ENCODE measurements at places on chromosomes 5 and 9. TPM values are rescaled to one million over a fixed set of nuclear protein-coding genes. Genes with fewer than 3 reads are reported as not detected.

Gene C8G
- 1.4 TPM for total RNA-seq

Gene MAT2B
- total RNA-seq = 39.7 TPM

Gene ADAMTSL1
- total RNA-seq = not detected

Gene F12
- total RNA-seq = 21.1 TPM

Gene TLR4
- 0.20 TPM for total RNA-seq

Gene ANXA2R
- 3.1 TPM for total RNA-seq

Gene CDH9
- total RNA-seq = not detected

Gene EXD3
- total RNA-seq = 4.9 TPM

Gene LRRC14B
- total RNA-seq = not detected

Gene TEK
- 0.18 TPM for total RNA-seq

Gene PCDH12
- not detected for total RNA-seq

Gene ACOT12
- total RNA-seq = 0.08 TPM

Gene AMBP
- total RNA-seq = 8.7 TPM

Gene EIF4E1B
- total RNA-seq = not detected

Gene CBY3
- total RNA-seq = not detected

Gene STXBP1
- 13.6 TPM for total RNA-seq

Gene DDX46
- 72.8 TPM for total RNA-seq

Gene CACNA1B
- total RNA-seq = 0.03 TPM

Gene ANKRD18A
- 13.7 TPM for total RNA-seq

Gene PRR16
- not detected for total RNA-seq

Gene CCDC112
- 9.3 TPM for total RNA-seq

Gene LOX
- total RNA-seq = 1.6 TPM

Gene HSD17B4
- total RNA-seq = 63.5 TPM

Gene HTR4
- not detected for total RNA-seq

Gene ICE1
- 20.9 TPM for total RNA-seq

Gene TMEM174
- total RNA-seq = not detected

Gene SH3TC2
- 0.48 TPM for total RNA-seq

Gene MEIKIN
- total RNA-seq = not detected

Gene LHX3
- 0.05 TPM for total RNA-seq

Gene CNTNAP3
- total RNA-seq = 12.3 TPM

Gene LECT2
- total RNA-seq = not detected

Gene DPH7
- total RNA-seq = 27.3 TPM

Gene IQGAP2
- 1.9 TPM for total RNA-seq

Gene FTMT
- total RNA-seq = not detected

Gene SPATA31C1
- not detected for total RNA-seq

Gene TLN1
- total RNA-seq = 113 TPM

Gene IFNB1
- total RNA-seq = not detected
